Dermis microvascular lymphatic vessel endothelial cell (primary cell): ENCODE measurements at places on chromosomes 7 and 10. TPM values are rescaled to one million over a fixed set of nuclear protein-coding genes. Genes with fewer than 3 reads are reported as not detected.

LIPF gene
- total RNA-seq = not detected in 2 replicates

OR2A12 gene
- not detected in 2 replicates for total RNA-seq

DNA sequence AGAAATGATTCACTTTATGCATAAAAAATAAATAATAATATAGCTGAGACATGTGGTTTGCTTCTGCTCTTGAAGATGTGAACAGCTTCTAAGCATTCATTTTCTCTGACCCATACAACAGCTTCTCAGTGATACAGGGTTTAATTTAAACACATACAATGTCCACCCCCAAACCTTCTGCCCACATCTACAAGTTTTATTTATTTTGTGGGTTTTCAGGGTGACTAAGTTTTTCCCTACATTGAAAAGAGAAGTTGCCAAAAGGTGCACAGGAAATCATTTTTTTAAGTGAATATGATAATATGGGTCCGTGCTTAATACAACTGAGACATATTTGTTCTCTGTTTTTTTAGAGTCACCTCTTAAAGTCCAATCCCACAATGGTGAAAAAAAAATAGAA, 17.2 kb downstream of the INHBA start:
- DNase-seq = peak; percentile 78

GRM8 gene
- total RNA-seq = under 0.01 TPM in 1 of 2 replicates, not detected in the other

DNA sequence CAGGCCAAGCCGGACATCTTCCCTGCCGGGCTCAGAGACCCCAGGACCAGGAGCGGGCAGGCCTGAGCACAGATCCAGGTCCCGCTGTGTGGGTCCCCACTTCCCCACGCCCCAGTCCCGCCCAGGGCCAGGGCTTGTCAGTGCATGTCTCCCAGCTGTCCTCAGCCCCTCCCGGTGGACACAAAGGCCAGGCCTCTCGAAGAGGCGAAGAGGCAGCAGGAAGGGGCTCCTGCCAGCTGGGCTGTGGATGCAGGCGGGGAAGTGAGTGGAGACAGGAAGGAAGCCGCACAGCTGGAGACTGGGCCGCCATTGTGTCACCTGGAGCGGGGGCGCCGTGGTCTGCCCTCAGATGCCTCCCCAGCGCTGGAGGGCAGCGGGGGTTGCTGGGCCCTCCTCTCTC, 4.8 kb downstream of the GRIFIN start:
- peak; percentile 71 for DNase-seq

CPXM2 gene
- total RNA-seq = 0.25 and 0.26 TPM in 2 replicates

GRCh38 chr7:44994877-44995554, 5.0 kb upstream of the CCM2 start:
- peak; percentile 86 for DNase-seq

PGAM1 gene
- total RNA-seq = 241 and 263 TPM in 2 replicates

SFTPA1 gene
- not detected in 2 replicates for total RNA-seq
